ENCODE measurements at places on chromosomes 6 and 20.

- DNase-seq, result peak; percentile 19
These were observed 1.2 kb downstream of the MAK start for GRCh38 chr6:10837009-10837621.

DNA sequence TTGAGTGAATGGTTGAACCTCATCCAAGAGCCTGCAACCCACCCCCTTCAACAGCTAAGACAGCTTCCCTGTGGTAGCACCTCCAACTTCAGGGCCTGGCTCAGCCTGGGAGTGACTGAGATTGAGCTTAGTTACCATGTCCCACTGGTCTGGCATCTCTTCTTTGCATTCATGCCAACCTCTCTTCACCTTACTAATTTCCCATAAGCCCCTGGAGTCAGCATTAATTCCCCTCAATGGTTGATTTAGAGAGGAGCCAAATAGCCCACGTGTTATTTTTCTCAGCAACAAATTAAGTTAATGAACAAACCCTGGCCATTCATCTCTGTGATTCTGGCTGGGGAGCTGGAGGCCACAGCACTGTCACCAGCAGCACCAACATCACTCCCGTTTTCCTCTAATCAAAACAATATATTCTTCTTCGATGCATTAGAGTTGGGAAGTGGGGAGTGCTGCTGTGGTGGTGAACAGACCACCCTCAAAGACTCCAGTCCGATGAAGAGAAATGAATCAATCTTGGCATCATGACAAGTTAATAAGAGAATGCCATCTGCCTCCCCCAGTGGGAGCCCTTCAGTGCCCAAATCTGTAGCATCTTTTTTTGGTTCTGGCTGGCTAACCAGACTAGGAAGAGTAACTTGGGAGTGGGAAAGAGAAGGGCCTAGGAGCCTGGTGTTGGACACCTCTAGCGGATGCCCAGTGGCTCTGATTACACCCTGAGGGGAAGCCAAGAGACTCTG, 316.9 kb upstream of the RNF24 start:
- no peak for DNase-seq

DNA sequence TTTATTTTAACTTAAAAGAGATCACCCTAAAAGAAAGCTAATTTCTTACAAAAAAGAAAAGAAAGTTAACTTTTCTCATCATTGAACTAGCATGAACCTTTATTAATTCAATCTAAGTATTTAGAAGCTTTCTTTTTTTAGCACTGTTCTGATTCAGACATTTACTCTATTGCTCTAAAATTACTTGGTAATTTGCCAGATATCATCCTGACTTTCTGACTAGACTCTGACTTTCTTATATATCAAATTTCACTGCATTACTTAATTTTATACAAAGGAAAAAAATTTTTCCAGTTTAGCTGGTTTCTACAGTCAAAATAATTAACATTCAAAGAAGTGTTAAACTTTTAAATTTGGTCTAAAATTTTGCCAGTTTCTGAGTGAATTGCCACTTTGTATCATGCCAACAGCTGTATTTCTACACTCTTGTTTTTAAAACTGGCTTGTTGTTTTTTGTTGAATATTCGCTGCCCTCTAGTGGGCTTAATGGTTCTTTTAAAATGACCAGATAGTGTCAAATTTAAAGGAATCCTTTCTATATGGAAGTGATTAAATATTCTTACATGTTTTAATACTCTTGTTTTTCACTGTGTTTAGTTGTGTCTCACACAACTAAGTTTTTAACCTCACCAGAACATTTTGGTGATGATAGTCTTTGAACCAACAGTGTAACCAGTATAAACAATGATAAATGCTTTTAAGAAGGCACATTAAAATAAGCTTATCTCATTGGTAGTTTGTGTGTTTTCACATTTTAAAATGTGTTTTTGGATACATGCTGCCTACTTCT, 102.0 kb downstream of the POPDC3 start:
- peak; percentile 69 for DNase-seq

DNA sequence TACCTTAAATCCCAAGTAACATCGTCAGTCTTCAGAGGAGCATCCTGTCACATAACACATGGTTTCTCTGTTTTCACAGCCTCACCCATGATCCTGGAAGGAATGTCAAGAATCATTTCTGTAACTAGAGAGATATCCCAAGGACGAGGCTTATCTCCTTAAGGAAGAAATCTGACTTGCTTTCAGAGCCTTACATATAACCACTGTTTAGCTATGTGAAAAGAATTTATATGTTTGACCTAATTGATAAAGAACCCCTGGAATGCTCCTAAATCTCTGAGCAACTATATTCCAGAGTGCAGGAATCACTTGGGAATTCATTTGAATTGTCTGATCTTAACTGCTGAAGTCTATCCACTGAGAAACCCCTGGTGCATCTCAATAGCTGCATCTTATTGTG, 243.1 kb downstream of the ALDH8A1 start:
- DNase-seq, result no peak

GRCh38 chr6:138116661-138116999, 9.4 kb upstream of the PERP start:
- DNase-seq, result no peak

- peak; percentile 47 for DNase-seq
These were observed 85.3 kb downstream of the DLGAP4 start for GRCh38 chr20:36391456-36391855.

GRCh38 chr6:498795-499231, 107.3 kb downstream of the IRF4 start:
- DNase-seq, result peak; percentile 30

- no peak for DNase-seq
These were observed 7.2 kb downstream of the ATP9A start for GRCh38 chr20:51760905-51761546.

DNA sequence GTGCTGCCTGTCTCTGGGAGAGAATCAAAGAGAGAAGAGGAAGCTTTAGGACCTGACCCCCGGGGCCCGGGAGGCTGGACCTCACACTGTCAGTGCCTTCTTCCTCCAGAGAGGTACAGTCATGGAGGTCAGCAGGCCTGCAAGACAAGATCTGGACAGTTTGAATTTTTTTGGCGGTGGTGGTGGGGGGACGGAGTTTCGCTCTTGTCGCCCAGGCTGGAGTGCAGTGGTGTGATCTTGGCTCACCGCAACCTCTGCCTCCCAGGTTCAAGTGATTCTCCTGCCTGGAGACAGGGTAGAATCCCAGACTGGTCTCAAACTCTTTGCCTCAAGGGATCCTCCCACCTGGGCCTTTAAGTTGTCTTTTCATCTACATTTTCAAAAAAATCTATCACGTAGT, 34.4 kb downstream of the NR2E1 start:
- no peak for DNase-seq

- peak; percentile 15 for DNase-seq
These were observed 10.1 kb downstream of the ISM1 start for GRCh38 chr20:13231031-13231752.

- DNase-seq, result no peak
These were observed 53.6 kb downstream of the MDGA1 start for GRCh38 chr6:37643851-37644672.

GRCh38 chr6:20474874-20475542, 59.2 kb upstream of the CDKAL1 start:
- no peak for DNase-seq

DNA sequence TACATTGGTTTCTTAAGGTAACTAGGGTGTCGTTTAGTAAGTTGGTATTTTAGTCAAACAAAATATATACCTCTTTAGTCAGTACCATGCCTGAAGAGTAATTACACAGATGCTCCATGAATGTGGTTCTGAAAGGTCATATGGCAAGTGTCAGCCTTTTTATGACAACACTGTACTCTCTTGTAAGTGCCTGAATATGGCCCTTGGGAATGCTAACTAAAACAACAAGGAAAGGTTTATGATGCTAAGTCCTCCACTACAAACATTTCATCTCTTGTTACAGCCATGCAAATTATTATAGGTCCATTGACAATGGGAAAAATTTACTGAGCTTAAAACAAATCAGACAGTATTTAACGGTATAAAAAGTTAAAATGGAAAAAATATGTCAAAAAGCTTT, 39.0 kb upstream of the SUPT3H start:
- DNase-seq, result no peak

- no peak for DNase-seq
These were observed 105.7 kb downstream of the MTHFD1L start for GRCh38 chr6:150971219-150971618.

GRCh38 chr6:164379795-164380194, 929.6 kb downstream of the C6orf118 start:
- no peak for DNase-seq

GRCh38 chr6:160260803-160261450, 2.3 kb upstream of the SLC22A2 start:
- DNase-seq, result no peak

- no peak for DNase-seq
These were observed 4.3 kb upstream of the FUCA2 start for GRCh38 chr6:143515766-143516355.

- peak; percentile 89 for DNase-seq
These were observed at the start of gene DUSP22 for GRCh38 chr6:291697-292505. Gene DUSP22 (plus strand): TSS chr6:292487. CDS start chr6:292540, 53 bp downstream.

- no peak for DNase-seq
These were observed 39.3 kb upstream of the SRPK1 start for GRCh38 chr6:35960187-35960586.

- DNase-seq, result no peak
These were observed 23.7 kb downstream of the ADGRF5 start for GRCh38 chr6:46898006-46898405.

DNA sequence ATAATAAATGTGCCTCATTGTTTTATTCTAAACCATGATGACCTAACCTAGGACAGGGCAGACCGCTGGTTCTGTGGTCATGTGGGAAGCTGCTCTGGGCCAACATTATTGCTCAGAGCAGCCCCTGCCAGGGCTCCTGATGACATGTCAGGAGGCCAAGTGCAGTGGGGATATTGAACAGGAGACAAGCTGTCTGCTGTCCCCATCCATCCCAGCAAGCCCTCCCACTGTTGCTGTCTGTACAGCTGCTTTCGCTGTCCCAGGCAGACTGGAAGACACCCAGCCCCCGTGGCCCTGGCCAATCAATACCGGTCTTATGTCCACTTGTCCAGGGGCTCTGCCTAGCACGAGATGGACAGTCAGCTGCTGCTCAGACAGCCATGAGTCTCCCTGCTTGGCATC, 43.2 kb upstream of the FNDC1 start:
- peak; percentile 96 for DNase-seq

- DNase-seq, result no peak
These were observed 90.0 kb upstream of the SIRPA start for GRCh38 chr20:1805161-1805581.

DNA sequence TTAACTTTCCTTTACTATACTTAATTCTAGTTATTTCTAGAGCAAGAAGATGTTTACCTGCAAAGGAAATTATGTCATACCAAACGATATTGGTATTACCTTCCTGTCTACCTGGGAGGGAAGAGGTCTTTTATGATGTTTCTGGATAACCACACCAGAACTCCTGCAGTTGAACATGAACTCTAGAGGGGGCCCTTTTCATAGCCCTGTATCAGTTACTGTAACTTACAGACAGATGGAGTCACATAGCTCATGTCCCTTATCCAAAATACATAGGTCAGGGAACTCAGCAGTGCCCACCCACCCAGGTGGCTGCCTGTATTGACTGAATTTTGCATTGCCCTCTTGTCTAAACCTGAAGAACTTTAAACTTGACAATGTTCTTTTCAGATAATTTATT, 35.1 kb upstream of the MYL9 start:
- no peak for DNase-seq

- no peak for DNase-seq
These were observed 551 bp upstream of the ATP5F1E start for GRCh38 chr20:59032713-59033059.

GRCh38 chr6:107547451-107547840, 57.5 kb downstream of the SOBP start:
- DNase-seq, result no peak

DNA sequence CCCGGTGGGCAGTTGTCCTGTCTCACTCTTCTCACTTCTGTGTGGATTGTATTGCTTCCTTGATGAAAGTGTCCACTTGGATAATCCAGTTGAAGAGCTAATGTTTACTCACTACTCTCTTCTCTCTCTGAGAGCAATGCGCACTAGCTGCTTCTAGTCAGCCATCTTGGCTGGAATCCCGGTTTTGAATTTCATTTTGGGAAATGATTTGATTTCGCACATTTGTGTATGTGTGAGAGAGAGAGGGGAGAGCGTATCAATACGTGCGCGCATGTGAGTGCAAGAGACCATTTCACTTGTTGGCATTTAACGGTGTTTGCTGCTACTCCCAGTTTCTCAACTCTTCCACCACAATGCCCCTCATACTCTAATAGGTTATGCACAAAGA, 67.8 kb downstream of the KLHL32 start:
- DNase-seq, result no peak

GRCh38 chr20:59925899-59926298, 7.5 kb downstream of the SYCP2 start:
- DNase-seq, result no peak

DNA sequence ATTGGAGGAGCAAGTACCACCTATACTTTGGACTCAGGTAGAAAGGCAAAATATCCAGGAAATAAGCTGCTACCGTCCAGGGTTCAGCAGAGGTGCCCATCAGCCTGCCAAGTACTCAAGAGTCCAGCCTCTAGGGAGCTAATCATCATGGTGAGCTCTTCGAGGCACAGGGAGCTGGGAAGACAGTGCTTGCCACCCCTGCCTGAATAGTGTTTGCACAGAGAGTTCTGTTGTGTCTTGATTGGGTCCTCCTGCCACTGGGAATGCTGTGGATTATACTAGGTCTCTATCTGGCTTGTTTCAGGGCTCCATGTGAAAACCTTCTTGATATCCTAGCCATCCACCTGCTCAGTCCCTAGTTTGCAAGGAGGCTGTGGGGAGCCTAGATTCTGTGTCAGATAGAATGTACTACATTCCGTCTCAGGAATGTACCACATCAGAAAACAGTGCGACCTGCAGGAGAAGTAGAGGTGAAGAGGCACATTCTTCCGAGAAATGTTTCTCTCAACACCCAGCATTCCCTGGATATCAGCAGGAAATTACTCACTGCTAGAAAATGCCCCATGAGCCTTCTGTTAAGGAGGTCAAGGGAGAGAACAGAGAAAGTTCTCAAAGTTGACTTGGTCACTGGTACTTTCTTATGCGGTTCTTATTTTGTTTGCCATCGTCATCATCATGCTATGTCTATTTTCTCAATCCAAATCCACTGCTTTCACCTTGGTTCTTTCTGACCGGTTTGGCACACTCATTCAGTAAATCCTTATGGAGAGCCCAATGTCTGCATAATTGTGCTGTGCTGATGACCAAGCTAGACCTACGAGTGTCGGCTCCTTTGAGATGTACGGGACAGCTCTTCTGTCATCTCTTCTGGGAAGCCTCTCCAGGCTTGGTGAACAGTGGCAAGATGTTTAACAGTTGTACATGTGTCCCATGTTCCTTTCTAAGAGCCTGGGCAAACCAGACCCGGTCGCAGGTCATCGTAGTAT, 30.7 kb downstream of the PTPN1 start:
- DNase-seq, result peak; percentile 43

GRCh38 chr20:6828794-6829423, 61.4 kb downstream of the BMP2 start:
- DNase-seq, result peak; percentile 80

- DNase-seq, result no peak
These were observed 229.3 kb downstream of the RFPL4B start for GRCh38 chr6:112576423-112576822.

DNA sequence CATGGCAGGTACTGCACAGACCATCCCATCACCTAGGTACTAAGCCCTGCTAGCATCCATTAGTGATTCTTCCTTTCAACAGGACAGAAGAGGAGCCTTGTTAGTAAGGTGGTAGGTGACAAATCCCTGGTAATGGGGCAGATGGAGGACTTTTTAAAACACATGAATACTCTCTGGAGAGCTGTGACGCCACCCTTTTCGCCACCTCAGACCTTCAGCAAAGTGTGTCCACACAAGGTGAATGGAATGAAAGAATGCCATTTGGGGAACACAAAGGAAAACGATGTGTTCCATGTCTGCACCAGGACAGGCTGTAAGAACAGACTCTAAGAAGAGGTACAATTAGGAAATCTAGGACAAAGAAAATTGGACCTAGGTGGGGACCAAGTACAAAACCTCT, 110.5 kb upstream of the CARMIL1 start:
- no peak for DNase-seq

Data from myocyte (in vitro differentiated cells).